ENCODE measurements at places on chromosomes 11 and 22.

GRCh38 chr11:124394408-124394807 lies 4.4 kb downstream of the OR8B3 start:
- DNase-seq, result no peak

- no peak for DNase-seq
Measured at GRCh38 chr11:76623171-76623883, 47.2 kb downstream of the LRRC32 start.

DNA sequence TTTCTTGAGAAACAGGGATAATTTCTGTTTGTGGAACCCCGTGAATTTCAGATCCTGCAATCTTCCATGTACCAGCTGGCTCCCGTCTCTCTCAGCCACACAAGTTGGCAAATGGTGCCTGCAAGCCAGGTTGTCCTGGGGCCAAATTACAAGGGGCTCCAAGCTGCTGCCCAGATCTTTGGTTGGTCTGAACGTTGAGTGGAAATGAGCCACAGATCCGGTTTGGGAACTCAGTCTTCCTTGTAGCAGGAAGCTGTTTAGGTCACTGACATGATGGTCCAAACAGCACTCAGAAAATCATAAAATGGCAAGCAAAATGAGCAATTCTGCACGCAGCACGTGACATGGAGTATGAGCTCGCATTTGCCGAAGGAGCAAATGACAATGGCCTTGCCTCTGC lies 1496.4 kb downstream of the TBC1D22A start:
- DNase-seq, result no peak

- no peak for DNase-seq
Measured at GRCh38 chr22:42328130-42328783, 57.8 kb upstream of the TCF20 start.

GRCh38 chr11:71937826-71938225 lies 9.0 kb downstream of the RNF121 start:
- no peak for DNase-seq

DNA sequence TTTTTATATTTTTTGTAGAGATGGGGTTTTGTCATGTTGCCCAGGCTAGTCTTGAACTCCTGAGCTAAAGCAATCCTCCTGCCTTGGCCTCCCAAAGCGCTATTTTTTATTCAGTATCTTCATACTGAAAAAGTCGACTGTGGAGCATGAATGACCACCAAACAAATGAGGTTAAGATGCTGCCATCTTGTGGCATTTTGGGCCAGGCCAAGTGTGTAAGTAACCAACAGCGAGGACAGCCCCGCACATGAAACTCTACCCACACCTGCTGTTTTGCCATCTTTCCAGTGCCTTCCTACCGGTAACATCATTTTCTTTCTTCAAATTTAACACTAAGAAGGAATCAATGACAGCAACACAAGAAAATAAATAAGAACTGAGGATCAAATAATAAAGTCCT lies 32.2 kb upstream of the AQP11 start:
- no peak for DNase-seq

- no peak for DNase-seq
Measured at GRCh38 chr11:61476371-61476770, 32.2 kb upstream of the LRRC10B start.

- peak; percentile 57 for DNase-seq
Measured at GRCh38 chr22:27252282-27253049, 549.1 kb downstream of the MN1 start.

DNA sequence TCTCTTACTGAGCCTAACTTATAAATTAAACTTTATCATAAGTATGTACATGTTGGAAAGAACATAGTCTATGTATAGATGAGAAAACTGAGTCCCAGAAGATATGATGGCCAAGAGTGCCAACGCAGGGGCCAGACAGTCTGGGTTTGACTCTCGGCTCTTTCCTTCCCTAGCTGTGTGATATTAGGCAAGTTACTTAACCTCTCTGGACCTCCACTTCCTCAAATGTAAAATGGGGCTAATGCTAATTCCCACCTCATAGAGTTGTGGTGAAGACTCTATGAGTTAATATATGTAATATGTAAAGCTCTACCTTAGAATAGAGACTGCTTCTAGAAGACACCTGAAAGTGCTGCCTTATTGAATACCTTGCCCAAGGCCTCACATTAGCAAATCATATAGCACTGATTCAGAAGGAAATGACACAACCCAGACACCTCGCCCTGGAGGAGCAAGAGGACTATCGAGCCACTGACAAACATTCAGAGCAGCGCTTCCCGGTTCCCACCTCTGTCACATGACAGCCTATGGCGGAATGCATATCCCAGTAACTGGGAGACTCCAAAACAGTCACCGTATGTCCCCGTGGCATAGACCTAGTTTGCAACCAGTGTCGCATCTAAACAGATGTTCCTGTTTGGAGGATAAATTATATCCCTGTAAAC lies 11.3 kb upstream of the CCDC86 start:
- DNase-seq, result no peak

DNA sequence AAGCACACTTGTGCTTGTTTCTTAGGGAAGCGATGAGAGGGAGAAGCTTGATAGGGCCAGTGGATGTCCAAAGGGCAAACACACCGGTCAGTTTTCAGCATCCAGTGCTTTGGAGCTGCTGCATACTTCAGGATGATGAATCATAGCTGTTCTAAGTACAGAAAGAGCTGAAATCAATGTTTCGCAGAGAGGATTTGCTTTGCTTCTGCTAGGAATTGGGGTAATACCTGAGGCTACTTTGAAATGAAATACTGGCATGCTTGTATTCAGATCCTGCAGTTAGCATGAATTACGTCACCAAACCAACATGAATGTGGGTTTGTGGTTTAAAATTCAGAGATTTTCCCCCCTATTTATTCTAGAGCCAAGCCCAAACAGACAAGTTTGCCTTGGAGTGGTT lies 41.7 kb upstream of the SC5D start:
- no peak for DNase-seq

GRCh38 chr22:39463931-39464390 lies 7.1 kb downstream of the MGAT3 start:
- DNase-seq, result no peak

DNA sequence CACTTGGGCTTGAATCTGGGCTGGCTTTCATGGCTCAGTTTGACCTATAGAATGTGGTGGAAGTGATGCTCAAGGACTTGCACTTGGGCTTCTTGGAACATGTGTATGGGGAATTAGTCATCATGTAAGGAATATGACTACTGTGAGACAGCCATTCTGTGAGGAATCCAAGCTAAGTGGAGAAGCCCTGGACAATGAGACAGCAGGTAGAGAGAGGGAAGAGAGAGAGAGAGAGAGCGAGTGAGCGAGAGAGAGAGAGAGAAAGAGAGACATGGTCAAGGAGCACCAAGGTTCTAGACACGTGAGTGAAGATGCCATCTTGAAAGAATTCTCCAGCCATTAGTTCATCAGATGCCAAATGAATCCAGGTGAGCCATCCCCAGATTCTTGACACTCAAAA lies 261.6 kb upstream of the SORL1-AS1 start:
- DNase-seq, result no peak

- DNase-seq, result no peak
Measured at GRCh38 chr11:118529584-118530175, 1.3 kb upstream of the TMEM25 start.

DNA sequence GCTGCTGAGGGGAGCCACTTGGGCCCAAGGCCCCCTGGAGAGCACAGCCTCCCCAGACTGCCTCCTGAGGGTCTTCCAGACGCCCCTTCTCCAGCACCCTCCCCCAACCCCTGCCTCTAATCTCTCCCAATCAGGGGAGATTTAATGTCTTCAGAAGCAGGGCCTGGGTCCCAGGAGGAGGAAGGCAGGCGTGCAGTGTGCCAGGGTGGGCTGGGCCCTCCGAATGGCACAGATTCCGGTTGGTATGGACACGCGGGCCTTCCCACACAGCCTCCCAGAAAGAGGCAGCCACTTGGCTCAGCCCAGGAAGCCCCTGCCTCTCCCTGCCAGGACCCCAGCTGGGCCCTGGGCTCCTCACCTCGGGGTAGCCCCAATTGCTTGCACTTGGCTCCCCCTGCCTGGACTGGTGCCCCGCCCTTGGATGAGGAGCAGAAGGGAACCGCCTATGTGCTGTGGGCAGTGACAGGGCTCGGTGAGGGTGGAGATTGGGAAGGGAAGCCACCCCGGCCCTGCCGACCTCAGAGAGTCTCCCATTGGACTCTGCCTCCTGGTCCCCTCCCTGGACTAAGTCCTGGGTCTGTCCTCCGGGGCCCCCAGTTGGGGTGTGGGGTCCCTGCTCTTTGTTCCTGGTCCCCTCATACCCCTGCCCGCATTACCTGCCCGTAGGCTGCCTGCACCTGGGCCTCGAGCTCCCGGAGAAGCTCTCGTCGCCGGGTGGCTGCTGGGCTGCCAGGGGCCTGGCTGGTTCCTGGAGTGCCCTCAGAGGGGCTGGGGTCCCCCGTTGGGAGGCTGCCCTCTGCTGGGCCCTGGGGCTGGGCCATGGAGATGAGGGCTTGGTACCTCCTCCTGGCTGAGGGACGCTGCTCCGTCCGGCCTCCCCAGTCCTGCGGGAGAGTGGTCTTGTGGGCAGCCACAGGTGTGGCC lies 572 bp upstream of the CABP2 start:
- DNase-seq, result no peak

DNA sequence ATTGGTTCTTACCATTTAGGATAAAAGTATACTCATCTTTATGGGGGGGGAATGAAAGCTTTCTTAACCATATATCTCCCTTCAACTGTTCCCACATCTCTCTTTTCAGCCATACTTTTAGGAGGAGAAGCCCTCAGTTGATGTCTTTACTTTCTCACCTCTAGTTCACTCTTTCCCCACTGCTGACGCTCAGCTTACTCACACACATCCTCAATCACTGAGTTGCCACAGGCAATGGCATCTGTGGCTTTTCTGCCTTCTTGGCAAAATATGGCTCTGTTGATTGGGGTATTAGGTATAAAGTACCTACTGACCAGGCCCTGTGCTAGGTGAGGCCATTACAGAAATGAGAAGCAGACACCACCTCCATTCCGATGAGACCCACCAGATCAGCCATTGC lies 12.2 kb upstream of the AP1B1 start:
- DNase-seq, result no peak

- no peak for DNase-seq
Measured at GRCh38 chr11:2743427-2744110, 43.8 kb upstream of the KCNQ1OT1 start.

DNA sequence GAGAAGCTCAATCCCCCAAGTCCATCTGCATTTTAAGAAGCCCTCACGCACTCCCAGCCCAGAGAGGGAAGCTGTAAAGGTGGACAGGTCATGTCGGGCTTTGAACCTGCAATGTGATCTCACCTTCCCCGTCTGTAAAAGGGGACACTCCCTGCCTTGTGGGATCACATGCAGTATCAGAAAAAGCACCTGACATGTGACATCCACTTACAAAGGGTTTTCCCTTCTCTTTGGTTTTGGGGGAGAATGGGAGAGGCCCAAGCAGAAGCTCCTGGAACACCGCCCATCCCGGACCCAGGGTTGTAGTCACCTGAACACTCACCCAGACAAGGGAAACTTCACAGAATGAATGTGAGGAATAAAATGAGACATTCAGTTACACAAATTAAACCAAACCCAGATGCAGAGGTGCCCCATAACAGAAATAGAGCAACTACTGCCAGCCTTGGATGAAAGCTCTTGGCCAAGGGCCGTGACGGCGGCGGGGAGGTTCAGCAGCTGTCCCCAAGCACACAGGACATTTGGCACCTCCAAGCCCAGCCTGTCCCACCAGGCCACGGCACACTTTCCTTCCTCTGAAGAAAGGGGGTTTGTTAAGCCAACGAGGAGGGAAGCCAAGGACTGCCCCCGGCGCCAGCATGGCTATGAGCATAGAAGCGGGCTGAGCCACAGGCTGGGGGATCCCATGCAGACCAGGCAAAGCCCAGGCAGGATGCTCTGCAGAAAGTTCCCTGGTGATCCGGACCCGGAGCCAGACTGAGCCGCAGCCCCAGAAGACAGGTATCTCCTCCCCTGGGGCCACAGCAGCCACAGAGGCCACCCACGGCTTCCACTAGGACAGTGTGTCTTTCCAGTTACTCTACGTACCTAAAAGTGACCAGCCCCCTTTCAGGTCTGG lies 3.8 kb downstream of the BID start:
- no peak for DNase-seq

- DNase-seq, result no peak
Measured at GRCh38 chr11:69101792-69102695, 53.3 kb downstream of the TPCN2 start.

- no peak for DNase-seq
Measured at GRCh38 chr11:1959786-1960185, 12.7 kb downstream of the MRPL23 start.

DNA sequence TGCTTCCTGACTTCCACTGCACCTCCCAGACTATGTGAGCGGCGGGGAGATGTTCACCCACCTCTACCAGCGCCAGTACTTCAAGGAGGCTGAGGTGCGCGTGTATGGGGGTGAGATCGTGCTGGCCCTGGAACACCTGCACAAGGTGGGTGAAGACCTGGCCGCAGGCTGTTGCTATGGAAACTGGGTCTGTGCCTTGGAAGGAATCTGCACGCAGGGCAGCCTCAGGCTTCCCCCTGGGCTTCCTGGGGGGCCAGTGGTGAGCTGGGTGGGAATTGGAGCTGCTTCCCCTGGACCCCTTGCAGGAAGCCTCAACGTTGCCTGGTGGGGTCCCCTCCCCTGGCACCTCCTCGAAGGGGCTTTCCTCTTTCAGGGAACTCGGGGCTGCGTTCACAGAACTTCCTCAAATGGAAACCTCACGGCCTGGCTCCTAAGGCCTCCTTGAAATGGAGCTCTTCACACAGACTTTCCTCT lies 1.5 kb downstream of the RPS6KA4 start:
- no peak for DNase-seq

DNA sequence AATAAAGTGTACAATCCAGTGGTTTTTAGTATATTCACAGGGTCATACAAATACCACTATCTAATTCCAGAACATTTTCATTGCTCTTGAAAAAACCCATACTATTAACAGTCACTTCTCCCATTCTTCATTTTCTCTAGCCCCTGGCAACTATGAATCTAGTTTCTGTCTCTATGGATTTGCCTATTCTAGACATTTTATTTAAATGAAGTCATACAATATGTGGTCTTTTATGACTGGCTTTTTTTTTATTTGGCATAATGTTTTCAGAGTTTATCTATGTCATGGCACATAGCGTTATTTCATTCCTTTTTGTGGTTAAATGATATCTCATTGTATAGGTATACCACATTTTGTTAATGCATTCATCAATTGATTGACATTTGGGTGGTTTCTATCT lies 59.4 kb downstream of the KDM2A start:
- DNase-seq, result no peak

- no peak for DNase-seq
Measured at GRCh38 chr11:131612533-131612932, 242.1 kb downstream of the NTM start.

DNA sequence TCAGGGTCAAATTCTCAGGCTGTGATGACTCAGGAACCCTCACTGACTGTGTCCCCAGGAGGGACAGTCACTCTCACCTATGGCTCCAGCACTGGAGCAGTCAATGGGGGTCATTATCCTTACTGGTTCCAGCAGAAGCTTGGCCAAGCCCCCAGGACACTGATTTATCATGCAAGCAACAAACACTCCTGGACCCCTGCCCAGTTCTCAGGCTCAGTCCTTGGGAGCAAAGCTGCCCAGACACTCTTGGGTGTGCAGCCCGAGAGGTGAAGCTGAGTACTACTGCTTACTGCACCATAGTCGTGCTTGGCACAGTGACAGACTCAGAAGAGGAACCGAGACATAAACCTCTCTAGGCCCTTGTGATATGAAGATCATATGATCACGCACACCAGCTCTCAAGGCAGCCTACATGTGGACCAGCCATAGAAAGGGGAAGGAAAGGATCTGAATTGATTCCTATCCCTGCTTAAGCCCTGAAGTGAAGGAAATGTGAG lies 58.2 kb downstream of the ZNF280B start:
- no peak for DNase-seq

Measured in AG09309 (cell line).